ENCODE measurements at places on chromosomes 12 and 14. TPM values are rescaled to one million over a fixed set of nuclear protein-coding genes. Genes with fewer than 3 reads are reported as not detected.
A peak's percentile ranks its signal among the peaks of the same experiment; 100 is the strongest.

The GLT8D2 gene
- not detected for total RNA-seq

The NOPCHAP1 gene
- 30.5 TPM for total RNA-seq

DNA sequence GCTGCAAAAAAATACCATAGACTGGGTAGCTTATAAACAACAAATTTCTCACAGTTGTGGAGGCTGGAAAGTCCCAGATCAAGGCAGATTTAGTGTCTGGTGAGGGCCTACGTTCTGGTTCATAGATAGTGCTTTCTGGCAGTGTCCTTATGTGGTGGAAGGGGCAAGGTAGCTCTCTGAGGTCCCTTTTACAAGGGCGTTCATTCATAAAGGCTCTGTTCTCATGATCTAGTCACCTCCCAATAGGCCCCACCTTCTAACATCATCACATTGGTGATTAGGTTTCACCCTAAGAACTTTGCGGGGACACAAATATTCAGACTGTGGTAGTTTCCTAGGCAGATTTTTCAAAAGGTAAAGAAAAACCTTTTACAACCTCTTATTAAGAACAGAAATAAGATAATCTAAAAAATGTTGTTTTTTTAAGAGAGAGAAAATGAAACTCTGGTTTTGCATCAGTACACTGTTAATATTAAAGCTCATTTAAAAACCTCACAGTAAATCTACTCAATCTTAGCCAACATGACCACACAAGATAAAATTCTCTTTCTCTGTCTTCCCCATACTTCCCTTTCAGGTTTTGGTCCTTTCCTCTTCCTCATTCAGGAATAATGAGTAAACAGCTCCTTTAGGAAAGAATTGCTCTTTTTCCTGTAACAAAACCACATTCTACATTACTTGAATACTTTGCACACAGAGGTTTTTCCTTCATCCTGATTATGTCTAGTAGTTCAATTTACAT is 117.5 kb downstream of the UNC79 start:
- no peak for DNase-seq

DNA sequence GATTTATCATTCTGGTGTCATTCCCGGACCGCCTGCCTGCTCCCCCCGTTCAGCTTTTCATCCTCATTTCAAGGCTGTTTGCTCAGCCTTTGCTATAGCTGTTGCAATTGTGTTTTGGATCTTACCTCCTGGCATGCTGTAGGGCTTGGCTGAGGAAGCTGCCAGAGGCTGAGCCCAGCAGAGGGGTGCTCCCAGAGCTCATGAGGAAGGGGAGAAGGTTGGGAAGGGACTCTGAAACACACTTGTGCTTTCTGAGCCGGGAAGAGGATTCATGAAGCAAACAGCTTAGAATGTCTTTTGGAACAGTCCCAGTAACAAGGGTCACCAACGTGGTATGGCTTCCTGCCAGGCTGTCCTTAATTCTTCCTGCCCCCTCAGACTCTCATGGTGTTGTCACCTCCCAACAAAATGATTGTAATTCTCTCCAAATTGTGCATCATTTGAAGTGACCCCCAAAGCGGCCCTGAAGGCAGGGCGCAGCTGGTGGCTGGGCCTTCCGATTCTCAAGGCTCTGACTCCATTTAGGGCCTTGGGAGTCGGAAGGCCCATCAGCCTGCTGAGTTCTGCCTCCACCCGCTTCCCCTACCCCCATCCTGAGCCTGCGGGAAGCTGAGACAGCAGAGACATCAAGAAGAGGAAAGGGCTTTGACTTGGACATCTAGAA is 111.9 kb upstream of the ARHGAP5 start:
- no peak for DNase-seq

GRCh38 chr14:76720382-76720813 is 40.9 kb upstream of the VASH1 start:
- DNase-seq = no peak

- peak; percentile 50 for DNase-seq
These were observed at the start of gene BCL2L14 for GRCh38 chr12:12070674-12071656. TSS of gene BCL2L14 (plus strand) at chr12:12070939. CDS start at chr12:12079306, 8,367 bp downstream.

DNA sequence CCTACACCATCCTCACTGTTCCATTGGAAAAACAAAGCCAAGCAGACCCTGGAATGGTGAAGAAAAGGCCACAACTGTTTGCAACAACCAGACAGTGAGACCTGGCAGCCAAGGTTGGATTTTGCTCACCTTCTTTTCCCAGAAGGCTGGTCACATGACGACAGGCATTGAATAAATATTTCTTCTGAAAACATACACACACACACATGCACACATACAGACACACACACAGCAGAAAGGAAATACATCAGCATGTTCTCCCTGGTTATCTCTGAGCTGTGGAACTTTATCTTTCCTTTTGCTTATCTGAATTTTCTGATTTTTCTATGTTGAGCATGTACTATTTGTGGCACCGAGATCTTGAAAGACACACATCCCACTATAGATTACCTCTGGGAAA is 38.0 kb upstream of the CCDC60 start:
- DNase-seq = no peak

- DNase-seq = no peak
These were observed 20.3 kb upstream of the GNS start for GRCh38 chr12:64779354-64779974.

GRCh38 chr12:132813443-132813842 is 15.2 kb downstream of the GOLGA3 start:
- peak; percentile 20 for DNase-seq

GRCh38 chr12:12007713-12008231 is 63.0 kb upstream of the BCL2L14 start:
- no peak for DNase-seq

- no peak for DNase-seq
These were observed 44.5 kb downstream of the MAP1LC3B2 start for GRCh38 chr12:116603546-116604177.

All from activated CD4-positive, alpha-beta memory T cell treated with anti-CD3 and anti-CD28 coated beads for 36 hours (primary cell).